Epithelial cell of proximal tubule (primary cell): ENCODE measurements at places on chromosomes 2 and 18. TPM values are rescaled to one million over a fixed set of nuclear protein-coding genes. Genes with fewer than 3 reads are reported as not detected.

PRSS56 gene
- total RNA-seq: not detected in 2 replicates

TMEM150A gene
- 4.8 and 7.4 TPM in 2 replicates for total RNA-seq

MYCN gene
- total RNA-seq: 0.51 and 3.0 TPM in 2 replicates

DNA sequence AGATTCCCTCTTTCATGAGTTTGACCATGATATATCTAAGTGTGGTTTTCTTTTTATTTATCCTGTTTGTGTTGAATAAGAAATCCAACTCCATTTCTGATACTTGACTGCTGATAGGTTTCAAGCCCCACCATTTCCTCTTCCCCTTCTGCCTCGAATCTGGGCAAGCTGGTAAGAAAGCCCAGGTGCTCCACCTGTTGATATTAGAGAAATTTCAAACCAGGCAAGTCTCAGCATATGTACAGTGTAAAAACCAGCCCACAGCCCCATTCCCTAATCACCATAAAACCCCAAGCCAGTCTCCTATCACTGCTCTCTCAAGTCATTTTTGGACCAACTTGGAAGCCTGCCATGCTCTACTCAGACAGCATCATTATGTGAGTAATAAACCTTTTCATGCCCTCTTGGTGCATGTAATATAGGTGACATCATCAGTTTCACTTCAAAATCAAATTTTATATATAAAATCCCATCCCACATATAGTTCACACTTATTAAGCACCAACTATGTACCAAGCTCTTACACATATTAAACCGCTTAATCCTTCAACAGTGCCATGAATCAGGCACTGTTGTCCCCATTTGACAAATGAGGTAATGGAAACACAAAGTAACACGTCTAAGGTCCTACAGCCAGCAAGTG, 46.6 kb downstream of the SMAD2 start:
- DNase-seq: no peak

GRCh38 chr2:186543561-186544131, 46.2 kb upstream of the ITGAV start:
- DNase-seq: peak; percentile 68

- no peak for DNase-seq
These were observed 20.5 kb downstream of the MLPH start for GRCh38 chr2:237507512-237507911.
